Stimulated activated CD4-positive, alpha-beta T cell treated with anti-CD3 and anti-CD28 coated beads, Interleukin-1b, Interleukin-23, amount 100 ng/mL, for 48 hours (primary cell): ENCODE measurements at places on chromosomes 2 and 18.

DNA sequence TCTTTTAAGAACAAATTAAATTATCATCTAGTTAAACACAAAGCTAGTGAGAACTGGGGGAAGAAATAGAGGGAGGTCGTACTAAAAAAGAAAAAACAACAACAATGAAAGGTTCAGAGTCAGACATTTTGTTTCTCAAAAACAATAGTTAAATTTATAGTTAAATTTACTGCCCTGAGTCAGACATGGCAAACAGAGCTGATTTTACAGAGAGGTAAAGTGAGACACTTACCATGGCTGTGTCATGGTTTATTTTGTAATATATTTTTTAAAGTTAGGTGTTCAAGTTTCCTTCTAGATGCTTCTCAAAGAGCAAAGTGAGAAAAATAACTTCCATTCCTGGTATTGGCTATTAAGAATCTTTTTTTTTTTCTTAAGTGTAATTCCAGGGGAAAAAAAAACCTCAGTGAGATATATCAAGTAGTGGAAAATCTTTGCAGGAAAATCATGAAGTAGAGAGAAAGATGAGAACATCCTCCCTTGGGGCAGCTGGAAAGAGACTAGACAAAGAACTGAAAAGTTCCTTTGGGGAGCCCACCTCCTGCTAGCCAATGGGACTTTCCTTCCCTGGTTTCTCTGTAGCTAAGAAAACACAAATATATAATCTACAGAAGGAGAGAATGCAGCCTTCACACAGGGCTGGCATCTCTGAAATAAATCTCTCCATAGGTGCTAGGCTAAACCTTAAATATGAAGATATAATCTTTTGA lies 12.3 kb downstream of the KLF7 start:
- DNase-seq, result no peak

DNA sequence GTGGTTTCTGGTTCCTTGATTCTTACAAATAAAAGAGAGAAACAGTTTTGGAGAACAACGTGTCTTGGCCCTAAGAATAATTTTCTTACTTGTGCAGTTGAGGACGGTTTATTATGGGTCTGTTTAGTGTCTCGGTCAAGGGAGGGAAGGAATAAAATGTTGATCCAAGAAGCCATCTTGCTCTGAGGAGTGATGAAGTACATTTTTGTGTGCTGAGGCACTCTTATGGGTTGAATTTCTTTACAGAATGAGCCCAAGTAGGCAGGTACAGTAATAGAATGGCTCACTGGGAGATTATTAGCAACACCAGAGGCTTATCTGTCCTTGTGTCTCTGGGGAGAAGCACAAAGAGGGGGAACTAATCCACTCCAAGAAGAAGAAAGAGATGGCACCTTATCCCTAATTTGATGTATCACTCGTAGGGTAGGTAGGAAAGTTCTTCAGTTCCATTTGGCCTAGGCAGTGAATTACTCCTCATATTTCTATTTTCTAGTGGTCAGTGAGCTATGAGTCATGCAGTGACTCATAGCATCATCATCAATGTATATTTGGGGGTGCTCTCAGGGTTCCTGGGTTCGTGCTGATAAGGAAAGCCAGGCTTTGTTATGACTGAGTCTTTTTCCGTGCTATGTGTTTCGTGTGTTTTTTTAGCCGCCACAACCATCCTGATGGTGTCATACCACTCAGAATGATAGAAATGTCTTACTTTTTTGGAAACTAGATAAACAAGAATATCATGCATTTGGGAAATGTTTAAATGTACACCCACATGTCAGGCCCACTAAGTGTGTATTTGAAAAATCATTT lies 250.1 kb upstream of the CTAGE1 start:
- DNase-seq, result no peak

- no peak for DNase-seq
Measured at GRCh38 chr18:45755934-45756333, 32.0 kb downstream of the SLC14A1 start.

GRCh38 chr2:9548506-9548905 lies 7.1 kb downstream of the ADAM17 start:
- DNase-seq, result no peak

DNA sequence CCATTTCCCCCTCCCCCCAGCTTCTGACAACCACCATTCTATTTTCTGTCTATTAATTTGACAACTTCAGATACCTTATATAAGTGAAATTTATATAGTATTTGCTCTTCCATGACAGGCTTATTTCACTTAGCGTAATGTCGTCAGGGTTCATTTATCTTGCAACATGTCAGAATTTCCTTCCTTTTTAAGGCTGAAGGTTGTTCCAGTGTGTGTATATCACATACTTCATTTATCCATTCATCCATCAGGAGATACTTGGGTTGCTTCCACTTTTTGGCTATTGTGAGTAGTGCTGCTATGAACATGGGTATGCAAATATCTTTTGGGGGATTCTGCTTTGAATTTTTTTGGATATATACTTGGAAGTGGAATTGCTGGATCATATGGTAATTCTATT lies 7.4 kb downstream of the BCL2L11 start:
- DNase-seq, result no peak

DNA sequence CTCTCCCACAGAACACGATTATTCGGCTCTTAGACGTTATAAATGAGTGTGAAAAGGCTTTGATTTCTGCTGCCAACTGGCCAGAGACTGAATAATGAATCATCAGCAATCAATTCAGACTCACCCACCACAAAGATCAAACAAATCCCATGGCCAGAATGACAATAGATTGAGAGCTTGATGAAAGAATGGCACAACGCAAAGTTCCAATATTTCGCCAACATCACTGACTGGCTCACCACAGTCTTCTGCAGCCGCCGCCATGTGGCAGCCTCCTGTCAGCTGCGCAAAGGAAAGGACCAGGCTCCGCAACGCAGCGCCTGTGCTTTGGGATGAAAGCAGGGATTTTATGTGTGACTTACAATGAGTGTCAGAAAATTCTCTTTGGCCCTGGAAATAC lies 104.4 kb upstream of the SOX11 start:
- DNase-seq, result no peak
